ENCODE measurements at places on chromosomes 16 and 17.

DNA sequence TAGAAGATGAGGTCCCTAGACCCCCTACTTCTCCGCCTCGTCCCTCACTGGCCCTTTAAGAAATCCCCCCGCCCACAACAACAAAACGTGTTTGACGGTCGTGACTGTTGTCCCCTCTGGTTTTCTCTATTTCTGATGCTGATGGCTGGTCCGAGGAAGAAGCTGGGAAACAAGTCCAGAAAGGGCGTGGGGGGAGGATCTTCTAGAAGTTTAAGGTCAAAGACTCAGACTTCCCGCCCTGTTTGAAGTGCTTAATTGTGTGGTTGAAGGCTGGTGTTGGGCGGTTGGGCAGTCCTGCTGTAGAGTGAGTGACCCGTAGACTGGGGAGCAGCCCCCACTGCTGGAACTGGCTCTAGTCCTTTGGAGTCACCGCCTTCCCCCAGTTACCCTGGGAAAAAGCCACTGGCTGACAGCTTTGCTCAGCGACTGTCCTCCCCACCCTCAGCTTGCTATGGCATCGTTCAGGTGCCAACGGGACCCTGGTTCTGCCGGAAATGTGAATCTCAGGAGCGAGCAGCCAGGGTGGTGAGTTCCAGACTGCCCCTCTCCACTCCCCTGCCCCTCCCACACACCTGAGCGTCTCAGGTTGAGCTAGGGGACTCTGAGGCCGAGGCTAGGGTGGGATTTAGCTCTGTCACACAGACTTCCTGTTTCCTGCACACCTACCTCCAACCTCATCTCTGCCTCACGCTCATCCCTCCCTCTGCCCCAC is 1.6 kb downstream of the MLLT6 start:
- DNase-seq, result no peak

DNA sequence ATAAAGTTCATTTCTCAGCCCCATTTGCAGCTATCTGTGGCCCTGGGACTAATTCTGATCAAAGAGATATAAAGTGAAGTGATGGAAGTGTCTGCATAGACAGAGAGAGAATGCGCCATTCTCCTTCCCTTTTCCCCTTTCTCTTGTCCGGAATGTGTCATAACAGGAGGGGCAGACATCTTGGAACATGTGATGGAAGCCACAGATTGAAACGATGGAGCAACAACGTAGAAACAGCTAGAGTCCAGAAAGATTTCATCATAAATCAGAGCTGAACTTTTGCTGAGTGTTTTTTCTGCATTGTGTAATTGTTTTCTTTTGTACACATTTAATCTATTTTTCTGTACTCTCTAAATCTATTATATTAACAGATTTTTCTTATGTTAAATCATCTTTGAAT is 11.3 kb downstream of the ASGR1 start:
- no peak for DNase-seq

DNA sequence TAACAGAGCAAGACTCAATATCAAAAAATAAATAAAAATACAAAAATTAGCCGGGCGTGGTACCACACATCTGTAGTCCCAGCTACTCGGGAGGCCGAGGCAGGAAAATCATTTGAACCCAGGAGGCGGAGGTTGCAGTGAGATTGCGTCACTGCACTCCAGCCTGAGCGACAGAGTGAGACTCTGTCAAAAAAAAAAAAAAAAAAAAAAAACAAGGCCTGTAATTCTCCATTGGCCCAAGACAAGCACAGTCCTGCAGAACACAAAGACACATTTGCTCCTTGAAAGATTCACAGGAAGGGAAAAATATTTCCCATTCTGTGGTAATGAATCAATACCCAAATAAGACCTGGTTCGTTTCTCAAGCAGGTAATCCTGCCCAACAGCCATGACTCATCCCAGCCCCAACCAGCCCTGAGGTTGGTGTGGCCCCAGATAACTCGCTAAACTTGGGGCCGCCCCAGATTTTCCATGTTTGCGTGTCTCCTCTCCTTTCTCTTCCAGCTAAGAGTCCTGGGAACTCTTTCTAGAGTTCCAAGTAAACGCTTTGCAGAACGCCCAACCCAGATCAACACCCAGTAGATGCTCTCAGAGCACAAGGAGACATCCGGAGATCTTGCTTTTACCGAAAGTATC is 40.3 kb upstream of the SNN start:
- no peak for DNase-seq

DNA sequence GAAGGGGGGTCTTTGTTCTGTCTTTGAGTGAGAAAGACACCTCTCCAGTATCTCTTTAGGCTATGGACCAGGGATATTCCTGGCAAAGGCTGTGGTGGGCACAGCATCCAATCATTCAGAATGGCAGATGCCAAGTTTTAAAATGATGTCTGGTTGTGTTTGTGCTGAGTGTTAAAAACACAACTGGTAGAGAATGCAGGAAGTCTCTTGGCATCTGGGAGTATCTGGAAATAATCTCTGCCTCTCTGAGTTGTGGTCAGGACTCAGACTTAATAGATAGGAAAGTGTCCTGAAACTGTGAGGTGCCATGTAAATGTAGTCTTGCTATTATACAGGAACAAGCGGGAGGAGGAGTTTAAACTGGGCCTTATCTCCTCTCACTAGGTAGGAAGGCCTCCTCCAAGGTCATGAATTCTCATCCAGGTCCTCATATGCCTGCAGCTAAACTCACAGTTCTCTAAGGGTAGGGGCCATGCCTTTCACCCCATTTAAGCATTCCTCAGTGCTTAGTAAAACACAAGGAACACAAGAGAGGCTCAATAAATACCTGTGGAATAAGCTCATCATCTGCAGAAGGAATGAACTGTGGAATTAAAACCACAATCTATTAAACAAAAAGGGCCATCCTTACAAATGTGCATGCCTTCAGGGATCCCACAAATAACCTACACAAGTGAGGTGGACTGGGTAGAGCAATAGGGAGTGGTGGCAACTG is 317.6 kb downstream of the CBLN1 start:
- no peak for DNase-seq

DNA sequence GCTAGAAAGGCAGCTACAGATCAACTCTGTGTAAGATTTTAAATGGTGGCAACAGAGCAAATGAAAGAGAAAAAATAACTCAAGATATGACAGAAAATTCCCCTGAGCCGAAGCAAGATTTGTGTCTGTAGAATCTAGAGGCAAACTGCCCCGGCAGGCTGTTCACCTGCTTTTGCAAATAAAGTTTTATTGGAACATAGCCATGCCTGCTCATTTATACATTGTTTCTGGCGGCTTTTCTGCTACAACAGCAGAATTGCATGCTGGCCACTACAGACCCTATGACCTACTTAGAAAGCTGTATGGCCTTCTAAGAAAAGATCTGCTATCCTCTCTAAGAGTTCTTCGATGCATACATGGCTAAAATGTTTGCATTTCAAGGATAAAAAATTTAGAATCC is 119.5 kb downstream of the SALL1 start:
- no peak for DNase-seq

DNA sequence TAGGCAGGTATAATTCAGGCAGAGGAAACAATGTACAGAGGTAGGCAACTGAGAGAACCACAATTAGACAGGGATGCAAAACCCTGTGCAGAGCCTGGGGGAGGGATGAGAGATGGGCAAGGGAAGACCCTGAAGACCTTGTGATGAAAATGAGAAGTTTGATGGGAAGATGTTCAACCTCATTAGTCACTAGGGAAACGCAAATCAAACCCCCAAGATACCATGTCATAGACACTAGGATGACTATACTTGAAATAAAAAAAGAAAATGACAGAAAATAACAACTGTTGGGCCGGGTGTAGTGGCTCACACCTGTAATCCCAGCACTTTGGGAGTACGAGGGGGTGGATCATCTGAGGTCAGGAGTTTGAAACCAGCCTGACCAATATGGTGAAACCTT is 813.1 kb downstream of the CDH11 start:
- DNase-seq, result no peak

GRCh38 chr17:48868916-48869500 is 23.6 kb upstream of the ATP5MC1 start:
- DNase-seq, result no peak

DNA sequence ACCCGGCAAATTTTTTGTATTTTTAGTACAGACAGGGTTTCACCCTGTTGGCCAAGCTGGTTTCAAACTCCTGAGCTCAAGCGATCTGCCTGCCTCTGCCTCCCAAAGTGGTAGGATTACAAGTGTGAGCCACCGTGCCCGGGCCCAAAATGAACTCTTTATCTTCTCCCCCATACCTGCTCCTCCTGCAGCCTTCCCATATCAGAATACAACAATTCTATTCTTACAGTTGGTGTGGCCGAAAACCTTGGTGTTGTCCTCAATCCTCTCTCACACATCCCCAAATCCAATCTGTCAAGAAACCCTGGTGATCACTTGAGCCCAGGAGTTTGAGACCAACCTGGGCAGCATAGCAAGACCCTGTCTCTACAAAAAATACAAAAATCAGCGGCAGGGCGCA is 19.5 kb upstream of the SPN start:
- DNase-seq, result no peak

DNA sequence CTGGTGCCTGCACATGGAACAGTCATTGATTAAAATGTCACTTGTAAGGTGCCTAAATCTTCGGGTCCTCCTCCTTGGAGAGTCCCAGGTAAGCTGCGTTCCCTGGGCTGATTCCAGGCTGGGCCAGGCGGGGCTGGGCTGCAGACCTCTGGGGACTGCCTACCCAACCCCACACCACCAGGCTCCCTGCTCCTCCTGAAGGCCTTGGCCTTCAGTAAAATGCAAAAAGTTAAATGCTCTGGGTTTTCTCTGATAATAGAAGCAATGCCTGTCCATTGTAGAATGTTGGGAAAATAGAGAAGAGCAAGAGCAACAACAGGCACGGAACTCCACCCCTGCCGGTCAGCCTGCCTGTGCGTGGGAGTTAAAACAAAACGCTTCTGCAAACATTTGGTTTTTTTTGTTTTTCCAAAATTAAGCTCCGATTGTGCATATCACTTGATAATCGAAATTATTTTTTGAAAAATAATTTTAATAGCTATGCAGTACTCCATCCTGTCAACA is 363.9 kb downstream of the SEC14L1 start:
- no peak for DNase-seq

- no peak for DNase-seq
These were observed 146.1 kb downstream of the SKAP1 start for GRCh38 chr17:48283907-48284306.

DNA sequence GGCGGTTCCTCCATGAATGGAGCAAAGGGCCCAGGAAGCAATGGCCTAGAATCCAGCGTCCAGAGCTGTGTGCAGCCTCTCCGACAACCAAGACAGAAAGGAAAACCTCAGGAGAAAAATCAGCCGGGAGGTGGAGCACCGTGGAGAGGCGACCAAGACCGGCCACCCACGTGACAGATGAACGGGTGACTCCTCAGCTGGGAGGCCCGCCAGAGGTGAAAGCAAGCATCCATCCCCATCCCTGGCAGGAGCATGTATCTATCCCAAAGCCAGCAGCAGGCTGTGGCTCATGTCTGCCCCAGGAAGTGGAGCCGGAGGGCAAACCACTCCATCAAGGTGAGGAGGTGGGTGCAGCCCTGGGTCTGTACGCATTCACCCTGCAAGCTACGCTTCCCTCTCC is 52.1 kb downstream of the FOXL1 start:
- no peak for DNase-seq

DNA sequence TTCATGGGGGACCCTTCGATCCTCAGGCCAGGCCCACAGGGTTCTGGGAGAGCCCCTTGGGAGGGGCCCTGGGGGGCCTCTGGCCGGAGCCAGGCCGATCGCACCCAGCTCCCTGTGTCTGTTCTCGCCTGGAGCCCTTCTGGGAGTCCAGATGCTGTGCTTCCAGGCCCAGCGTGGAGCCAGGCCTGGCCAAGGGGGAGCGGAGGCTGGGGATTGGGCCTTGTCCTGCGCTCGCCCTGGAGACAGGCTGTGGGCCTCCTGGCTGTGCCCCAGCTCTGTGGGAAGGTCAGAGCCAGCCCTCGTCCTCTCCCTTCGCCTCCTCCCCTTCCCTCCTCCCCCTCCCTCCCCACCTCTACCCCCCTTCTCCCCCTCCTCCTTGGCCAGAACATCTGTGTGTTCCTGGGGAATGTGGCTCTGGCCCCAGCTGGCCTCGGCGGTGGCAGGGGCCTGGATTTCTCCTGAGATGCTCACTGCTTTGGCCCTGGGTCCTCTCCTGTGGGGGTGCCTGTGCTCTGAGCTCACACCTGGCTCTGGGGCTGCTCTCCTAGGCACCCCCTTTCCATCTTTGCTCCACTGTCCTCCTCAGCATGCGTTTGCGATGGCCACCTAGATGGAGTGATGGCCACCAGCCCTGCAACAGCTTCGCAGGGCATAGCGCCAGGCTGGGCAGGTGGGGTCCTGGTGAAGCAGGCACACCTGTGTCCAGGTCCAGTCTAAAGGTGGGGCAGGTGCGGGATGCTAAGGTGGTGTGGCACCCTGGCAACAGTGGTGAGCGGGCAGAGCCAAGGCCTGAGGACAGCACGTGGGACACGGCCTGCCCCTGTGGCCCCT is 90.6 kb upstream of the CIBAR2 start:
- peak; percentile 49 for DNase-seq

GRCh38 chr17:41915020-41915419 is 3.7 kb downstream of the ACLY start:
- DNase-seq, result no peak

GRCh38 chr16:85717393-85718152 is 28.8 kb upstream of the GINS2 start:
- DNase-seq, result peak; percentile 73

DNA sequence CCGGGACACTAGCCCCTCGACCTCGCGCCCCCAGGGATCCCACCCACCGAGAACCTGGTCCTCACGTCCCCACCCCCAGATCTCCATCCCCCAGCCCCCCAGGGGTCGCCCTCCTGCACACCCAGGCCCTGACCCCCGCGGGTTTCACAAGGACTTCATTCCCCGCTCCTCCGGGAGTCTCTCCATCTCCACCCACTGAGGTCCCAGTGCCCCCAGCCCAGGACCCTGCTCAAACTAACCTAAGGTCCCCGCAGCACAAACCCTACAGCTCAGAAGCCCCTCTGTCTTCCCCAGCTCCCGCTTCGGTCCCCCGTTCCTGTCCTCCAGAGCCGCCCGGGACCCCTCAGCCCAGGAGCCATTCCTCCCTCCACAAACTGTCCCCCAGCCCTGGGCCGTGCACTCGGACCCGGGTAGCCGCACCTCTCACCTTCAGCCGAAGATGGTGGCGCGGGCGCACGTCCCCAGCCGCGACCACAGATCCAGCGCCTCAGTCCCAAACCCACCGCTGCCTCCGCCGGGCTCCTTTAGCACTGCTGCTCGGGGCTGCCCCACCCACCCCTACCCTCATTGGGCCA is at the start of gene MYH10:
TSS of gene MYH10 (minus strand) at position 499 of the 575 bp plus-strand sequence. CDS start 7,479 bp downstream, outside the sequence.
- no peak for DNase-seq
